Cerebellum (tissue), 4 donors: ENCODE measurements at places on chromosomes 1 and 21.

GRCh38 chr1:197775282-197776262 lies at the start of gene DENND1B:
Gene DENND1B, minus strand, starts transcription at chr1:197775480. Its CDS starts 325 bp downstream, at chr1:197775155.
- DNase-seq = peak; percentile 29

- peak; percentile 51 for DNase-seq
Observed at GRCh38 chr1:107529511-107530149, 388.8 kb downstream of the NTNG1 start.

GRCh38 chr21:31730712-31731055 lies 1.2 kb downstream of the SCAF4 start:
- DNase-seq = no peak

DNA sequence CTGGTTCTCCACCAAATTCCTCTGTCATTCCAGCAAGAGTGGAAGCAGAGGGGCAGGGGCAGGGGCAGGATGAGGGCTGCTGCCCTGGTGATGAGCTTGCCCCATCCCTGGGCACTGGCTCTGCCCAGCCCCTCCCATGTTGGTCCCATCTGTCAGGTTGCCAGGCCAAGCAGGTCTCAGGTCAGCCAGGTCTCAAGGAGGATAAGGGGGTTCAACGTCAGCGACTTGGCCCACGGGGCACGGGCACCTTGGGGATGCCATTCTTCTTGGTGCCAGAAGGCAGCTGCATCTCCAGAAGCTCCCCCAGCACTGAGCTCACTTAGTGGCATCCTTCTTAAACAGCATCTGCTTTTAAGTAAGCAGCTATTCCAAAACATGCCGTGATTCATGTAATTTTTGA lies 133.1 kb downstream of the AJAP1 start:
- DNase-seq = no peak

DNA sequence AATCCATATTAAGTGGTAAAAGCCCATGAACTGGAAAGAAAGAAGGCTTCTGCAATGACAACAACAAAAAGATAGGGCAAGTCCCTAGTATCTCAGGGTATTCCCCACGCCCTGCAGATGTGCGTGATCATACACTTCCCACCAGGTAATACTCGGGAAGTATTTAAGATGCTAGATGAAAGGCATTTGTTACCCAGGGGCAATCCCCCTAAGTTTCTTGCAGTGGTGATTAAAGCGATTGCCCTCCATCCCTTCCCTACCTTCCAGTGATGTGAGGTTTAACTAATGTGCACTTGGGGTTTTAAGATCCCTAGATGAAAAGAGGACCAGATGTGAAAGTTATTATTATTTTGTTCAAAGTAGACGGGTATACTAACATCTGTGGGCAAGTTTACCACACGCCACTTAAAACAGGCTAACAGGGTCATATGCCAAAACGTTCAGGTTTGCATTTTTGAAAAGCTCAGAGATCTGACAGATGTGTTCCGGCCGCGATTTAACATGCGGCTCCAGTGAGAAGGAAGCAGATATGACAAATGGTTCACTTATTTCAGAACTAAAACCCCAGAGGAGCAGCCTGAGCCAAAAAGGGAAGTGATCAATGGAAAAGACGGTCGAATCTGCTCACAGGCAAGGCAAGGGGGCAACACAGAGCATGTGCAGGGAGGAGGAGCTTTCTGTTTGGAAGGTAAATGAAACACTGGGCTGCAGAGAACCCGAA lies 17.4 kb downstream of the TIAM1 start:
- DNase-seq = no peak

- no peak for DNase-seq
Observed at GRCh38 chr1:203287898-203288297, 17.4 kb upstream of the BTG2 start.

DNA sequence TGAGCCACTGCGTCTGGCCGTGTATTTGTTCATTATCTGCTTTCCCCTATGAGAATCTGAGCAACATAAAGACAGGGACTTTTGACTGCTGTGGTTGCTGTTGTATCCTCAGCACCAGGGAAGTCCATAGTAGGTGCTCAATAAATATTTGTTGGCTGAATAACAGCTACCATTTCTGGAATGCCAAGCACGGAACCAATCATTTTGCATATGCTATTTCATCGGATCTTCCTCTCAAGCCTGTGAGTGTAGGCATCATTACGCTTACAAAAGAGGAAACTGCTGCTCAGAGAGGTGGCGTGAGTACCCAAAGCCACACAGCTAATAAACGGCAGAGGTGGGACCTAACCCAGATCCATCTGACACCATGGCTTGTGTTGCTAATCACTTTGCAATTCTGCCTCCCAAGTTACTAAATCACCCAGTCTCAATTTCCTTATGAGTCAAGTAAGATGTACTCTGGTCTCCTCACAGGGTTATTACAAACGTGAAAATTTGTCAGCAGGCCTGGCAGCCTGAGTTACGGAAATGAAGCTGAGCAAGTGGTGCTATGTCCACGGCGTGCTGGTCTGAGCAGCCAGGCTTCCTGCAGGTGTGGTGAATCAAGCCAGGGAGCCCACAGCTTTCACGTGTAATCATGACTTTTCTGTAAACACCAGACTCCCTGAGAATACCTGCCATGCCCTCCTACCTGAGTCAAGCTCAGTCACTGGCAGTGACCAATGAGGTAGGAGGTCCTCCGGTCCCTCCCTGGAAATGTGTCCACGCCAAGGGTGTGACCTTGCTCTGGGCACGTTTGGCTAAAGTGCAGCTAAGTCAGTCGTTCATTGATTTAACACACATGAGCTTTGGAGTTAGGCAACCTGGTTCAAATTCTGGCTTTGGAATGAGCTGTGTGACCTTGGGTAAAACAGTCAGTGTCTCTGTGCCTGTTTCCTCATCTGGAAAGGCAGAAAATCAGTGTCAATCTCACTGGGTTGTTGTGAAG lies 4.8 kb upstream of the RHCE start:
- no peak for DNase-seq

GRCh38 chr1:159838715-159839114 lies 12.0 kb downstream of the SLAMF8 start:
- DNase-seq = no peak

DNA sequence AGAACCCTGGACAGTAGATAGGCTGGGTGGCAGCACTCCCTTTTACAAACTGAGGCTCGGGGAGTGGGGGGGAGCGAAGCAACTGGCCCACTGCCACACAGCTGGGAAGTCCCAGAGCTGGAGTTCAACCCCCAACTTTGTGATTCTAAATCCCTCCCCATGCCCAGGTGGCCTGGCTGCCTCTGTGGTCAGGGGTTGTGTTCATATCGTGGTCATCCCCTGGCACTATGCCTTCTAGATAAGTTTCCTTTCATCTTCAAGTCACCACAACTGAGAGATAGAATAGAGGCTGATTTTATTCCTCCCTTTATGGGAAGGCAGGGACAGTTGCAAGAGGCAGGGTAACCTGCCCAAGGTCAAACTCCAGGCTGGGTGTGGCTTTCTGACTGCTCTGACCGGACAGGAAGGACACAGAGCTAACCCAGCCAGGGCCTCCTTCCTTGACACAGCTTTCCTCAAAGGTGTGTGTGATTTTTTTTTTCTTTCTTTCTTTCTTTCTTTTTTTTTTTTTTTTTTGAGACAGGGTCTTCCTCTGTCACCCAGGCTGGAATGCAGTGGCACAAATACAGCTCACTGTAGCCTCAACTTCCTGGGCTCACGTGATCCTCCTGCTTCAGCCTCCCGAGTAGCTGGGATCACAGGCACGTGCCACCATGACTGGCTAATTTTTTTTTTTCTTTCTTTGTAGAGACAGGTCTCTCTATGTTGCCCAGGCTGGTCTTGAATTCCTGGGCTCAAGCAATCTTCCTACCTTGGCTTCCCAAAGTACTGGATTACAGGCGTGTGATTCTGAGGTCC lies 18.4 kb upstream of the TNFRSF1B start:
- no peak for DNase-seq

DNA sequence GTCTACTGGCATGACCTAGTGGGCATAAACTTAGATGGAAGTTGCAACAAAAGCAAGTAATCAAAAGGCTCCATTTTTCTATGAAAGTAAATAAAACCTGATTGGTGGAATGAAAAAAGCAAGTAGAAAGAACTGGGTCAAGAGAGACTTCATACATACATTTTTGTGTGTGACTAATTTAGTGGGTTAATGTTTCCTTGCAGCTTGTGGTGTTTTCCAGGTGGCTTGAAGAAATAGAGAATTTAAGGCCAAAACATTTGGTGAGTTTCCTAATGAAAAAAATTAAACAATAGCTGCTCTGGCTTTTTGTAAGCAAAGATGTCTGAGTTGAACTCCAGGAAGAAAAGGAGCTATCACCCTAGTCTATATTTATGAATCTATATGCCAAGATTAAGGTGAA lies 71.0 kb downstream of the ZC3H11B start:
- no peak for DNase-seq

DNA sequence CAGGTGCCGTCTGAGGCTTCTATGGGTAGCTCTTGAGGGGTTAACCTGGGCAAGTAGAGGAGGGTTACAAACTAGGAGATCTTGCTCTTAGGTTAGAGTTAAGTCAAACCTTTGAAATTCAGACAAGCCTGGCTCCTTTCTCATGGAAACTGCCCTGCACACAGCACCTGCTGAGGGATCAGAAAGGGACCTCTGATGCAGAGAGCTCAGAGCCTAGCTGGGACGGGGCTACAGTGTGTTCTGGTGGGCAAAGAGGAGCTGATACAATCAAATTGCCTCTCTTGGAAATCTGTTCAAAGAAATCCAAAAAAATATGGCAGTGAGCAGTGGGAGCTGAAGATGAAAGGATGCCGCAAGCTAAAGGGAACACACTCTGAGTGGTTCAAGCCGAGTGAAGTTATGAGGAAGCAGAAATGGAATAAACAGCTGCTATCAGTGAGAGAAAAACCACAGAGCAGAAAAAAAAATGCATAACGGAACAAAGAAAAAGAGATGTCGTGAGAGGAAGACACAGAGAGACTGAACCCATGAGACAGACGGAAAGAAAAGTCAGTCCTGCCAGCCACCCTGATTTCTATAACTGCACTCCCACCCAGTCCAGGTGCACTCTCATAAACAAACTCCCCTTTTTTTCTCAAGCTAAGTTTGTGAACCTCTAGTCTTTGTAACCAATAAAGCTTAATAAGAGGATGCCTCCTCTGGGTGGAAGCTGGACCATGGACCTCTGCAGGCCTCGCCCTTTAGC lies 26.6 kb downstream of the PAFAH2 start:
- no peak for DNase-seq

DNA sequence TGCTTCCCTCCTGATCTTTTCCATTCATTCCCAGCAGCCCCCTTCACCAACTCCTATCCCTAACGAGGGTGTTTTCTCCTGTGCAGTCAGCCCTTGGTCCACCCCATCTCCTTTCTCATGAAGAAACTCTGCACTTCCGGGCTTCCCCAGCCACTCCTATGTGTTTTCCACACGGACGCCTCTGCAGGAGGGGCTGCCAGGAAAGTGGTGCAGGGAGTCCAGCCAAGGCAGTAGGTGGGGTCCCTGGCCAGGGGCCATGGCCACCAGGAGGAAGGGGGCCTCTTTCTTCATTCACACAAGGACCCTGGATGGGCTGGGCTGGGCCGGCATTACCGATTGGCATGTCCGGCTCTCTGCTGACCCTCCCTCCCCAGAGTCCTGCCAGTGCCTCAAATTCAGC lies 72.8 kb upstream of the EFHD2 start:
- no peak for DNase-seq

DNA sequence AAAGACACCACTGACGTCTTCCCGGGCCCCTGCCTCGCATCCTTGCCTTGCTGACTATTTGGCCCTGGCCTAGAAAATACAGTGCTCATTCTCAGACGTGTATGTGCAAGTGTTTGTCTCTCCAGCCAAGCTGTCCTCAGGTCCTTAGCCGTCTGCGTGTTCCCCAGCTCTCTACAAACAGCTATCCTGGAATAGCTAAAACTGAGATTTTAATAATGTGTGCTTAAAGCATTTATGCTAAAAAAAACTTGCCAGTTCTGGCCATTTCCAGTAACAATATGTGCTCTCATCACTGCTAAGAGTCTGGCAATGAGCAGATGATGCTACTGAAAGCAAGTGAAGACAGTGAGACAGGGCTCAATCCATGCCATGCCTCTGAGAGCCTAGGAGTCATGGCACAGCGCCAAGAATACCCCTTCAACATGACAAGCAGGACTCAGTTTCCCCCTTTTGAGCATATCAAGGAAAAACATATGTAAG lies 55.7 kb downstream of the IRF2BP2 start:
- no peak for DNase-seq

GRCh38 chr1:231334079-231334666 lies 3.5 kb downstream of the EXOC8 start:
- no peak for DNase-seq
